ENCODE measurements at places on chromosomes 4 and X. TPM values are rescaled to one million over a fixed set of nuclear protein-coding genes. Genes with fewer than 3 reads are reported as not detected.

Gene COL4A6
- total RNA-seq: 27.5 TPM

Gene PAGE1
- not detected for total RNA-seq

Gene KLHL2
- total RNA-seq: 15.0 TPM

Gene CENPC
- 7.5 TPM for total RNA-seq

Gene DUX4
- total RNA-seq: not detected

Gene AFF1
- 11.6 TPM for total RNA-seq

Gene ADAMTS3
- 0.08 TPM for total RNA-seq

Gene PAGE2B
- not detected for total RNA-seq

Gene DSPP
- not detected for total RNA-seq

Gene SSX7
- not detected for total RNA-seq

Gene CDKL2
- total RNA-seq: 0.46 TPM

Gene ADGRG2
- total RNA-seq: not detected

Gene SHROOM3
- total RNA-seq: 15.1 TPM

Gene ARMCX4
- total RNA-seq: 0.94 TPM

Gene SRPK3
- not detected for total RNA-seq

Gene TRAPPC11
- total RNA-seq: 27.0 TPM

Gene AFP
- not detected for total RNA-seq

Gene EDA2R
- total RNA-seq: 2.0 TPM

Gene TMEM154
- 66.2 TPM for total RNA-seq

Gene TMEM165
- 103 TPM for total RNA-seq

Gene APOOL
- total RNA-seq: 4.9 TPM

Gene ASMTL
- total RNA-seq: 33.6 TPM
